ENCODE measurements at places on chromosomes 5 and 9.

- no peak for DNase-seq
These were observed 21.5 kb downstream of the PALM2AKAP2 start for GRCh38 chr9:109801484-109801883.

DNA sequence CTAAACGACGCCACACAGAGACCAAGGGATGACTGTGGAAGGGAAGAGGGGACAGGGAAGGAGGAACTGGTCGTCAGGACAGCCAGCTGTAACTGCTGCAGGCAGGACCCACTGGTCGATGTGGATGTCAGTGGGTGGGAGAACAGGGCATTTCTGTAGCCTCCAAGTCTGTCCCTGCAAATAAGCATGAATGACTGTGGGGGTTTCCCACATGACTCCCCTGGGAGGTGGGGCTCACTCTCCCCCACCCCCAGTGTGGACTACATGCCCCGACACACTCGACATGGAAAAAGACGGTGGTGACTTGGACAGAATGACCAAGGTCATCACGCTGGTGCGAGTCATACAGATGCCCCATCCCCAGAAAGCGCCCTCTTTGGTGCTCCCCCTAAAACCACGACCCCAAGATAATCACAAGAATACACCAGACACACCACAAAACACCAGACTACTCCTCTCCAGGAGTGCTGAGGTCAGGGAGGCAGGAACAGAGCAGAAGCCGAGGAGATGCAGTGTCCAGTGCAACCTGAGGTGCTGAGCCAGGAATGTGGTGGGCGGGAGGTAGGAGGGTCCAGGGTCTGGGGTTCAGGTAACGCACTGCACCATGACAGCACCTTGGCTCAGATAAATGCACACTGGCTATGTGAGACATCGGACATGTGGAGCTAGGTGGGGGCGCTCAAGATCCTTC is 64.9 kb downstream of the SECISBP2 start:
- DNase-seq = no peak

DNA sequence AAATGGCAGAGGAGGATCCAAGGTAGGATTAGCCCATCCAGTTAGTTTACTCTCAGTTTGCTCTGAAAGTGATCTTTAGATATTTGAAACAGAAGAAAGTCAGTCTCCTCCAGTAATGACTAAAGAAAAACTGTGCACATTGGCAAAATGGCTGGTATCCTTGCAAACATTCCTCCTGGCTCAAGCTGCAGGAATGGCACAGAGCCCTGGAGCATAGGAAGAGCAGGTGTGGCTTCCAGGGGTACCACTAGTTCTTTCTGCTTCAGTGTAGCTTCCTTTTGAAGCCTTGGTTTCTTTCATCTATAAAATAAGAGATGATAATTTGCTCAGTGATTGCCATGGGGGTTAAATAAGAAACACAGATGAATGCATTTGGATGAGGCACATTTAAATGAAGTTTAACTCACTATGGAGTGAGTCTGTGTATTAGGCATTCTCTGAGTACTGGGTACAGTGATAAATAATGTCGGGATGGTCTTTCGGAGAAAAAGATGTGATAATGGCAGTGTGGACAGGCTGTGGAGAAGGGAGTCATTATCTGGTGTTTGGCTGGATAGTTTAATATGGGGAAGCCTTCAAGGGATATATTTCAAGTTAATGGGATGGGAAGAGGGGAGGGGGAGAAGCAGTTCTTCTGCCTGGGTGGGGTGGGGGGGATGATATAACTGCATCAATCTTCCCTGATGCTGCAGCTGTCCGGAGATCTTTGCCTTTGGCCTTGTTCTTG is 217.3 kb upstream of the KLF4 start:
- no peak for DNase-seq

DNA sequence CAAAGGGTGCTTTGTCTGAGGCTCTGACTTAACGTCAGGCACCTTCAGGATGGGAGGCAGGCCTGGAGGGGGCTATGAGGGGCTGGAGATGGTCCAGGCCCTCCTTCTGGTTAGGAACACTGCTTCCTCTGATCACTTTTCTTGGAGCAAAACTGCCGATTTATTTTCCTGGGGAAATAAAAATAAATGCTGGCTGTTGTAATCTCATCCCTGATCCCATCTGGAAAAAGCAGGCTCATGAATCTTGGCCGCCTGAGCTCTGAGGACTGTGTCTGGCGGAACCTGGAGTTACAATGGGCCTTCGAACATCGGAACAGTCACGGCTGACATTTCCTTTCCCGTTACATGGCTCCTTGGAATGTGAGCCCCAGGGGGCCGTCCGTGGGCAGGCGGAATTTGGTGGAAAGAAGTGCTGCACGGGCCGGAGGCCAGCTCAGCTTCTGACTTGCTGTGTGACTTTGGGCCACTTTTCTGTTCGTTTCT is 157.8 kb downstream of the RGS3 start:
- no peak for DNase-seq

DNA sequence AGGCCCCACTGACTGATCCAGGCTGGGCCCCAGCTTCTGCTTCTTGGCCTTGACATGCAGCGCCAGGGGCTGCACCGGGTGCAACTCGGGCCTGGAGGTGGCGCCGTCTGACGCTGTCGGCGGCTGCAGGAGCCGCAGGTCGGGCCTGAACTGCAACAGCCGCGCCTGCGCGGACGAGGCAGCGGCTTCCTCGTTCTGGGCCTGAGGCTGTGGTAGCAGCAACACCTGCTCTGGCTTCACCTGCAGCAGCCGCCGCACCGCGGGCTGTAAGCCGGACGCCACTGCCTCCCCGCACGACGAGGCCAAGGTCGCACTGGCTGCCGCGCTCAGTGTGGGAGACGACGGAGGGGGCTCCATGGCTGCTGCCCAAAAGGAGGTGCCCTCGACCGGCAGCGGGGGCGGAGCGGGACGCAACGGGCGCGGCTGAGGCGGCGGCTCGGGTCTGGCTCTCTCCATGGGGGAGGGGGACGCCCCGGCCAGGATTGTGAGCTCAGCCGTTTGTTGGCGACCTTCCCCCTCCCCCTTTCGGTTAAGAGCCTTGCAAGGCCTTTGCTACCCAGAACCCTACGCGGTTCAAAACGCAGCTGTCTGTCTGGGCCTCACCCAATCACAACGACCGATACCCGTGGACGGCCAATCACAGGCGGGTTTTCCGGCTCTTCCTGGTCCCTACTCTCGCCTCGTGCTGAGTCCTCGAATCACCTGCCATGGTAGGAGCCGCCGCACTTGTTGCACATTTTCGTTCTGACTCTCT is 438 bp downstream of the SOX30 start:
- DNase-seq = peak; percentile 77

- no peak for DNase-seq
These were observed 396.9 kb downstream of the PDE4D start for GRCh38 chr5:59496524-59497134.

- DNase-seq = no peak
These were observed 9.1 kb downstream of the LRRC70 start for GRCh38 chr5:62587737-62588136.

- no peak for DNase-seq
These were observed 114.5 kb downstream of the PALM2AKAP2 start for GRCh38 chr9:109894473-109894872.

- no peak for DNase-seq
These were observed 616.0 kb upstream of the EDIL3 start for GRCh38 chr5:85000671-85001070.

- no peak for DNase-seq
These were observed 205.2 kb downstream of the PIK3R1 start for GRCh38 chr5:68420476-68421344.

GRCh38 chr5:159548517-159548916 is 218.2 kb upstream of the IL12B start:
- DNase-seq = no peak

GRCh38 chr5:151682751-151683331 is 3.9 kb downstream of the SPARC start:
- no peak for DNase-seq

DNA sequence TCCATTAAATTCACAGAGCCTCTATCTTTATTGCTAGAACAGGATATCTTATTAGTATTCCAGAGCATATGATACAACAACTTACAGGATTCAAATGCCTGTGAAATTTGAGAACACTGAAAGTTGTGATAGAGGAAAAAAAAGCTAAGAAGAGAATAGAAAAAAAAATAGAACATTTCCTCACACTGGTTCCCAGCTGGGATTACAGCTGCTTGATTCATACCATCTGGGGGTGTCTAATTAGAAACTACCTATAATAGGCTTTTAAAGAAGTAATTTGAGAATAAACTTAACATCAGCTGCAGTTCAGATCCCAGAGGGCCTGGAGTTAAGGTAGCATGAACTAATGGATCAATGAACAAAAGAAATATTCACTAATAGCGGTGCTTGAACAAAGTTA is 922.0 kb downstream of the CDH12 start:
- no peak for DNase-seq

- no peak for DNase-seq
These were observed 16.4 kb upstream of the C5orf58 start for GRCh38 chr5:170216257-170216864.

DNA sequence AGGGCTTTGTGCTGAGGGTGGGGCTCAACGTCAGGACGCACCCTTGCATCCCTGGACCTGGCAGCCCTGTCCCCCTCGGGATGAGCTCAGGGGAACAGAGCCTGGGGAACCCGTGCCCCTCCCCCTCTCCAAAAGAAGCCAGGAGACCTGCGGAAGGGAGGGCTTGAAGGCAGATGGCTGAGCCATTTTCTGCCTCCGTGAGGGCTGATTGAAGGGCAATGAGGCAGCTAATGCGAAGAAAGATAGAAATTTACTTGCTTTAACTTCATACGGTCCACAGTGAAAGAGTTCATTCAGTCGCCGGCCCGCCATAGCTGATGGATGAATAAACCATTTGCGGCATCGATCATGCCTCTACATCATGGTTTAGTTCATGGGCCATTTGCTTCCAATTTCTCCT is 28.8 kb downstream of the ASS1 start:
- DNase-seq = no peak

DNA sequence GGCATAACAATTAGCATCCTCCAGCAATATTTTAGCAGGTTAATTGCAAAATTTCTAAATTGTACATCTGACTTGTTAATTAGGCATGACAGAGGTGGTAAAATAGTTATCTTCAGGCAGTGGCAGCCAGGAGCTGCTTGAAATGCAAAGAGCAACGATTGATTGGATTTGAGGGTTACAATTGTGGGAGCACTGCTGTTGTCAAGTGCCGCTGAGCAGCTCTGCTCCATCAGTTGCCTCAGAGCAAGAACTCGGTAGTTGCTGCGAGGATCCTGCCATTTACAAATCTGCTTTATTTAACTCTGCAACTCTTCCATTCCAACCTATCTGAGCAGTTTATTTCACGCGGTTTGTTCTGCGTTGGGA is 12.6 kb downstream of the PBX3 start:
- no peak for DNase-seq

DNA sequence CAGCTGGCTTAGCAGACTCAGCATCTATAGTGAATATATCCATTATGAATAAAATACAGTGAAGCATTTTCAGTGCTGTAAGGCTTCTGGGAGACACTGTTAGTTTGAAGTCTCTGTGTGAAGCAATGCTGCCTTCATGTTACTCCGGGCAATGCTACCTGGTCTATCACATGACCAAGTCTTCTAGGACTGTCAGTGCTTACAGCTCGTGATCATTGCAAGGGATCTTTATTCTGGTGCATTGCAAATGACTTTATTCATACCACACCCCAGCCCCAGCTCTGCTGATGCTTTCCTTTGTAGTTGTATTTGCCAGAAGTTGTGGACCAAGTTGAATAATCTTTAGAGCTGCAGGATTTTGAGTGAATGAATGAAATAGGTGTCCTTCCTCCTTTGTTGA is 21.9 kb upstream of the NDFIP1 start:
- no peak for DNase-seq

DNA sequence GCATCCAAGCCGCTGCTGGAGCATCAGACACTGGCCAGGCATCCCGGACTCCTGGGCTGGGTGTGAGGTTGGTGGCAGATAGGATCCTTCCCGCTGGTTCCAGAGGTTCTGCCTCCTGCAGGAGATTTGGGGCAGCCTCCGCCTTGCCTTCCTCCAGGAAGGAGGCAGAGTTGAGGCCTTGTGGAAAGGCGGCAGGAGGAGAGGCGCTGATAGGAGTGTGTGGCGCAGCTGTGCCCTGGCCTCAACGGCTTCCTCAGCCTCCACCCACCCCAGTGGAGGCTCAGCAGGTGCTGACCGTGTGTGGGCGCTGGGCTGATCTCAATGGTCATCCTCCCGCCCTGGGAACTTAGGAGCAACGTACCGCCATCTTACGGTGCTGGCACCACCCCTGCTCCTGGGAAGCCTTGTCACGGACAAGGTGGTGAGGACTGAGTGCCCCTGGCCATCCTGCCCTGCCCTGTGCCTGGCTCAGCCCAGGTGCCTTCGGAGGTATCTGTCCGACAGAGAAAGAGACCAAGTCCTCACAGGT is 10.2 kb downstream of the NCS1 start:
- no peak for DNase-seq

DNA sequence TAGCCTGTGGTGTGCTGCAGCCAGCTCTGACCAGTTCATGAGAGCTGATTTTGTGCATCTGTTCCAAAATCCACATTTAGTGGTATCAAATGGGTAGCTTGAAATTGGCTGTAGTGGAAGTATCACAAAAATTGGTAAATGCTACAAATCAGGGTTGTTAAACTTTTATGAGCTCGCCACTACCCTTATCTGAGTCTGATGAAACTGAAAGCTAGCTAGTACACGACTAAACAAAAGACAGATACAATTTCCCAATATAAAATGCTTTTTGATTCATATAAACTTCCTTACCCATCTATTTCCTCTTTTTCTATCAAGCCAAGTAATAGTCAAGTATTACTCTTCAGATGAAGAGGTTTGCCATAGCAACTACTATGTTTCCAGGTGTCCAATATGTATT is 392.0 kb downstream of the TMEM161B start:
- no peak for DNase-seq

- no peak for DNase-seq
These were observed 1087.4 kb downstream of the CDH18 start for GRCh38 chr5:18900644-18901043.

DNA sequence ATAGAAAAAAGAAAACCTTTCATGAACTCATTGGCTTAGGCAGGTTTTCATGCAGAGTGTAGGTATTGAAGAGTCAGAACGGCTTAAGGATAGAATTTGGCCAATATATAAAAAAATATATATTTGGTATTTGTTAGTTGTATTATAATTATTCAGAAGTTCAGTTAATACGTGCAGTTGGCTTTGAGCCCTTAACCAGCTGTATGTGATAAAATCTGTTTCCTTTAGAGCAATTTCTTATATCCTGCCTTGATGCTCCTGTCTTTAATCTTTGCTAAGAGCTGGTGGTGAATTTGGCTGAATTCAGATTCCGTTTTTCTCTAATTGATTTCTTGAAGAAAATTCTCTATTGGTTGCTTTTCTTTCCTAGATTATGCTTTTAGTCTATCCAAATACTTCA is 3.7 kb downstream of the ANXA1 start:
- DNase-seq = no peak
